ENCODE measurements at places on chromosomes 5 and 9. TPM values are rescaled to one million over a fixed set of nuclear protein-coding genes. Genes with fewer than 3 reads are reported as not detected.
A peak's percentile ranks its signal among the peaks of the same experiment; 100 is the strongest.

DNA sequence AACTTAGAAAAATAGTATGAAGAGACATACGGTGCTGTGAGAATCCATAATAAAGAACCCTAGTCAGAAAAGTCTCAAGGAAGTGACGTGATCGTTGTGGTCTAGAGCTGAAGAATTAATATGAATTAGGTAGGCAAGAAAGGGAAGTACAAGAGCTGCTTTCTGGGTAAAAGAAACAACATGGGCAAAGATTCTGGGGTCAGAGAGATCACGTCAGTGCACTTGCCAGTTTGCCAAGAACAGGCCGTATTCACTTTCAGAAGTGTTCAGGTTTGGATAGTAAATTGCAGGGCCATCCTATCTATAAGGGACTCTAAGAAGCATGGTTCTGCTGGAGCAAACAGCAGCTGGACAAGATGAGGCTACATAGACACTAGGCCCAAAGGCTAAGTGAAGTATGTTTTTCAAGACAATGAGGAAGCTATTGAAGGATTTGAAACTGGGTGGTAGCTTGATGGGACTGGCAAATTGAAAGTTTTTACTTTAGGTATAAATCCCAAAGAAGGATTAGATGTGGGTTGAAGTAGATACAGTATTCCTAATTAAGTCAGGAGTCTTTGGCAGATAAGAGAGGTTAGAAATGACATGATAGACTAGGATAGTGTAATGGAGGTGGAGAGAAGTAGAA is 4.8 kb upstream of the CHD1 start:
- peaks cover 17% of the 10 kb centered on the region for H3K4me1 ChIP-seq
- H3K27ac ChIP-seq: peak overlapping the region; percentile 1
- no peaks in the 10 kb centered on the region for H3K36me3 ChIP-seq
- H3K27me3 ChIP-seq: no peaks in the 10 kb centered on the region
- H3K4me3 ChIP-seq: no peak overlapping the region

DNA sequence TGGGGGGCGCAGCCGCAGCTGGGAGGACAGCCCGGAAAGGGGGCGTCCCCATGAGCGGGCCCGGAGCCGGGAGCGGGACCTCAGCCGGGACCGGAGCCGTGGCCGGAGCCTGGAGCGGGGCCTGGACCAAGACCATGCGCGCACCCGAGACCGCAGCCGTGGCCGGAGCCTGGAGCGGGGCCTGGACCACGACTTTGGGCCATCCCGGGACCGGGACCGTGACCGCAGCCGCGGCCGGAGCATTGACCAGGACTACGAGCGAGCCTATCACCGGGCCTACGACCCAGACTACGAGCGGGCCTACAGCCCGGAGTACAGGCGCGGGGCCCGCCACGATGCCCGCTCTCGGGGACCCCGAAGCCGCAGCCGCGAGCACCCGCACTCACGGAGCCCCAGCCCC is 47.0 kb downstream of the TJP2 start:
- H3K4me3 ChIP-seq: no peak overlapping the region
- no peak overlapping the region for H3K27ac ChIP-seq
- H3K36me3 ChIP-seq: peaks cover 28% of the 10 kb centered on the region
- no peak for DNase-seq
- H3K27me3 ChIP-seq: no peaks in the 10 kb centered on the region

DNA sequence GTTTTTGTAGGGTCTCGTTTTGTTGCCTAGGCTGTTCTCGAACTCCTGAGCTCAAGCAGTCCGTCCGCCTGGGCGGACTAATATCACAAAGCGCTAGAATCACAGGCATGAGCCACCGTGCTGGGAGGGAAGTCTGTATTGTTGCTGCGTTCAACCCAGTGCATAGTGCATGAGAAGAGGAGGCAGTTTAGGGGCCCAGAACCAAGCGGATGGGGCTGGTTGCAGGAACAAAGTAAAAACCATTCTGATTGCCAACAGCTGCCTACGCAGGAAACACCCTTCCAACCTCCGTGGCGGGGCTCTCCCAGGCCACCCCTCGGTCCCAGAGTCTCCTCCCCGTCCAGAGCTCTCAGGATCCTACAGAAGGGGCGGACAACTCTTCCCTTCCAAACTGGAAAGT is 87.1 kb downstream of the ANXA2R start:
- DNase-seq: peak; percentile 31
- no peaks in the 10 kb centered on the region for H3K36me3 ChIP-seq
- H3K4me1 ChIP-seq: peaks cover 18% of the 10 kb centered on the region
- H3K4me3 ChIP-seq: peak overlapping the region; percentile 13
- H3K27me3 ChIP-seq: peaks cover 94% of the 10 kb centered on the region
- H3K27ac ChIP-seq: no peak overlapping the region

Gene KLF4
- total RNA-seq: 34.8 TPM

Measured in stomach (tissue), 19 donors.